ENCODE measurements at places on chromosomes 1 and 21.

- DNase-seq: peak; percentile 64
Measured at GRCh38 chr1:89483010-89483756, 41.4 kb upstream of the LRRC8B start.

DNA sequence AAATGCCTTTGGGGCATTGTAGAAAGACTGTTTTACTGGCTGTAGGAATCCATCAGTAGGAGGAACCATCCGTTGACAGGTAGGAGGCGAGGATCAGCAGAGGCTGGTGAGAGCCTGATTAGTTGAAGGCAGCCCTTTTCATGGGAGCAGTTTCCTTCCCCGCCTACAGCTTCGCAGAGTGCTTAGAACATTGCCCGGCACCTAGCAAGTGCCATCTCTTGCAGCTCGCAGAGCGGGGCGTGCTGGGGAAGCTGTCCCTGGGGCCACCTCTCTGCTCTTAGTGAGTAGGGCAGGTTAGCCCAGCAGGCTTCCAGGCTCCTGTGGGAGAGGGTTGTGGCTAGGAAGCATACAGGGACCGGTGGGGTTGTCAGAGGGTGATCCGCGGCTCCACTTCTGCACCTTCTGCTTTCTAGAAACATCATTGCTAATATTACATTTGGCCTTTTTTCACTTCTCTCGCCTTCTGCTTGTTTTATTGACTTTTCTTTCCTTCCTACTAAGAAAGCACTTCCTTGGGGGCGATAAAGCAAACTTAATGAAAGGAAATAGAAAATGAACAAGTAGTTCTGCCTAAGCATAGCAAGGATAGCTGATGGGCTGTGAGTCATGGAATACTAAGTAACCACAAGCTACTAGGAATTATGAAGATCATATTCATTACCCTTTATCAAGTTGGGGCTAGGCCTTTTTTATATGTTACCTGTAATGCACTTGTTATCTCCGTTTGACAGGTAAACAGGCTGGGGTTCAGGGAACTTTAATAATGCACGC, 176.7 kb downstream of the GALNT2 start:
- no peak for DNase-seq

DNA sequence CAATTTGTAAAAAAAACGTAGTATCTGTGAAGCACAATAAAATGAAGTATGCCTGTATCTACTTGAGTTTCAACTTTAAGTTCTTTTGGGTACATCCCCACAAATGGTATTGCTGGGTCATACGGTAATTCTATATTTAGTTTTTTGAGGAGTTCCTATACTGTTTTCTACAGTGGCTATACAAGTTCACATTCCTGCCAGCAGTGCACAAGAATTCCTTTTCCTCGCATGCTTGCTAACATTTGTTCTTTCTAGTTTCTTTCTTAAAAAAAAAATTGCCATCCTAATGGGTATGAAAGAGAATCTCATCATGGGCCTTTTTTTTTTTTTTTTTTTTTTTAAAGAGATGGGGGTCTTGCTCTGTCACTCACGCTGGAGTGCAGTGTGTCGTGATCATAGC, 41.9 kb downstream of the UCK2 start:
- DNase-seq: no peak

DNA sequence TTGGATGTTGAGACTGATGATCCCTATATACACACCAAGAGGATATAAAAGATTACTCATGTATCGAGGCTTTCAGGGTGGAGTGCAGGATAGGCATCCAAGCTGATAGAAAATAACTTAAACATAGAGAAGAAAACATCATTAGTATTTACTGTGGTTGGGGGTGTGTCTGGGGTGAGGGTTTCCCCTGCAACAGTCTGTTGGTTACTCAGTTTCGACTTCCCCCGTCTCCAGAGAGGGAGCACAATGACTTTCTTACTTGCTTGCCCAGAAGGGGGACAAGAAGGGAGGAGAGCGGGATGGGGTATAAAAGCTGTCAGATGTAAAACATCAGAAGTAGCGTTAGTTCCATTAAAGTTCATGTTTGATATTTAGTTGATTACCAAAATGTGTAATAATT, 717.4 kb upstream of the ZP4 start:
- DNase-seq: no peak

- peak; percentile 35 for DNase-seq
Measured at GRCh38 chr1:113534130-113534817, 144.0 kb downstream of the MAGI3 start.

GRCh38 chr1:42210421-42211133, 46.0 kb upstream of the GUCA2A start:
- no peak for DNase-seq

GRCh38 chr1:212699104-212699624, 476 bp downstream of the BATF3 start:
- DNase-seq: peak; percentile 76

DNA sequence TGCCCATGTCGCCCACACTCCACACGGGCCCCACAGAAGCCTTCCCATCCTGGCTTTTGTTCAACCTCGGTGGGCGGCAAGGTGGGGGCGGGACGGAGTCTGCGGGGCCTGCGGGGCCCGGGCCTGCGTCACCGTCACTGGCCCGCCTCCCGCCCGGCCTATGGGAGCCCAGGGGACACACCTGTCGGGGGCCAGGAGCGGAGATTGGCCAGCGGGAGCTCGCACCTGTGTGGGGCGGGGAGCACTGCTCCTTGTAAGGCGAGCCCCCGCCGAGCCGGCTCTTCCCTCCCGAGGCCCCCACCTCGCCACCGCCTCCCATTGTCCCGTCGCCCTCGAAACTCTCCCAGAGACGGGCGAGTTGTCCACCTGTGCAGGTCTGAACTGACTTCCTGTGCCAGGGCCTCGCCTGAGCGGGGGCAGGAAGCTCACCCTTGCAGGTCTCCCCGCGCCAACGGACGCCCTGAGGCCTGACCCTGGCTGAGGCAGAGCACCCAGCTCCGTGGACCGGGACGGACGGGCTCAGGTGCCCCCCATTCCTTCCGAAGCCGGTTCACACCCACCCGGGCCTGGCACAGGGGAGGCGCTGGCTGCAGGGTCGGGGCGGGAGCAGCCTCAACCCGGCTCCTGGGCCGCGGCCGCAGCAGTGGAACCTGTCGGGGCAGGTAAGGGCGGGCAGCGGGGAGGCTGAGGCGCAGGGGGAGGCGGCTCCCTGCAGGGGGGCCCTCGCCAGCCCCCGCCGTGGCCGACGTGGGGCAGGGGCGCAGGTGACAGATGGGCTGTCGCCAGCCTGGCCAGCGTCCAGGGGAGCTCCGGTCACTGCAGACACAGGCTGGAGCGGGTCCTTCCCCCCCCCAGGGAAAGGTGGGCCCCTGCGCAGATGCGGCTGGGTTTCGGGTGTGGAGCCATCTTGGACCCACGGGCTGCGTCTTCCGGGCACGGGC, 10.8 kb upstream of the TTLL10 start:
- DNase-seq: no peak

DNA sequence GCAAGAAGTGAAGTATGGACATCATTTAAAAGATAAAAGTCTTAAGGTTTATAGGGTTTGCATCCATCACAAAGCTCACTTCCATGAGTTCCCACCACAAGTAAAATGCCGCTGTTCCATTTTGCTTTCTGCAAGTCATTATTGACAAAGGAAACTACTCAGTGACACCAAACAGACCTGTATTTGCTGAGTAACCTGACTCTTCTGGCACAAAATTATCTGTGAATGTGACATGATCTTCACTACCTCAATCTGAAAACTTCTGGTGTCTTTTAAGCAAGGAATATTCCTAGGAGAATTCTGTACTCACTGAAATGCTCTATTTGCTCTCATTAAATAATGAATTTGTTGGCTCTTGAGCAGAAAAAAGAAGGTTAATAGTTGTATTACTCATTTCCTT, 1077.4 kb upstream of the ADGRL4 start:
- DNase-seq: no peak

- no peak for DNase-seq
Measured at GRCh38 chr1:161499099-161500039, 5.9 kb upstream of the FCGR2A start.
